IgD-negative memory B cell (primary cell): ENCODE measurements at places on chromosomes 3 and 15. TPM values are rescaled to one million over a fixed set of nuclear protein-coding genes. Genes with fewer than 3 reads are reported as not detected.

PLA2G4D gene
- polyA plus RNA-seq = not detected

CLEC3B gene
- polyA plus RNA-seq = not detected

ACY1 gene
- 18.0 TPM for polyA plus RNA-seq

SOX14 gene
- polyA plus RNA-seq = not detected

C3orf85 gene
- not detected for polyA plus RNA-seq

TGM4 gene
- 0.06 TPM for polyA plus RNA-seq
